ENCODE measurements at places on chromosomes 4 and X.

DNA sequence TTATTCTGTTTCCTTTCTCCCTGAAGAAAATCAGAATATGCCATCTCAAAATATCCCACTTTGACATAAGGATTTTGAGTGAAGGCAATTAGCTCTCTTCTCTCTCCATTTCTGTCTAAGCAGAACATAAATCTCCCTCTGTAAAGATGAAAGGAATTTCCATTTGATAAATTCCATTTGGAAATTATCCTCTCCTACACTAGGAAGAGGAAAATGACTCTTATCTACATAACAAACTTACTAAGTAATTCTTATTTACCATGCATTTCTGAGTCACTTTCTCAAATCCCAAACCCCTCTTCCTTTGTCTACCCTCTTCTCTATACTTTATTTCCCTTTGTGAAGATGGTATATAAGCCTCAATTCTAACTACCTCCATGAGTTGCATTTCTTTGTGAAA, 11.4 kb downstream of the TBCK start:
- DNase-seq, result no peak

GRCh38 chr4:21879187-21879586, 69.4 kb downstream of the KCNIP4 start:
- DNase-seq, result no peak

- no peak for DNase-seq
Observed at GRCh38 chr4:54971474-54971950, 153.9 kb downstream of the KDR start.

DNA sequence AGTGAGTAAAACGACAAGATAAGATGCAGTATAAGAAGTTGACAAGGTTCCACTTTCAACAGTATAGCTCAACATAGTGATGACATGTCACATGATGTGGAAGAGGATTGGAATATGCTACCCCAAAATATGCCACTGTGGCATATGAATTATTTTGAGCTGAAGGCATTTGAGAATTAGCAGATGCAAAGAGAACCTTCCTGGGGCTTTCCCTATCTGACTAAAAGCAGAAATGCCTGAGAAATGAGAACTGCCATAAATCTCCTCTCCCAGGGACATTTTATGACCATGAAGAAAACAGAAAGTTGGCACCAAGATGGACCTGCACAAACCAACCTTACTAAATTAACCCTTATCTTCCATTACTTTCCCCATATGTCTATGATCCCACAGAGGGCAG, 24.8 kb downstream of the CDKN2AIP start:
- no peak for DNase-seq

GRCh38 chr4:159229164-159229563, 126.3 kb downstream of the RAPGEF2 start:
- no peak for DNase-seq

DNA sequence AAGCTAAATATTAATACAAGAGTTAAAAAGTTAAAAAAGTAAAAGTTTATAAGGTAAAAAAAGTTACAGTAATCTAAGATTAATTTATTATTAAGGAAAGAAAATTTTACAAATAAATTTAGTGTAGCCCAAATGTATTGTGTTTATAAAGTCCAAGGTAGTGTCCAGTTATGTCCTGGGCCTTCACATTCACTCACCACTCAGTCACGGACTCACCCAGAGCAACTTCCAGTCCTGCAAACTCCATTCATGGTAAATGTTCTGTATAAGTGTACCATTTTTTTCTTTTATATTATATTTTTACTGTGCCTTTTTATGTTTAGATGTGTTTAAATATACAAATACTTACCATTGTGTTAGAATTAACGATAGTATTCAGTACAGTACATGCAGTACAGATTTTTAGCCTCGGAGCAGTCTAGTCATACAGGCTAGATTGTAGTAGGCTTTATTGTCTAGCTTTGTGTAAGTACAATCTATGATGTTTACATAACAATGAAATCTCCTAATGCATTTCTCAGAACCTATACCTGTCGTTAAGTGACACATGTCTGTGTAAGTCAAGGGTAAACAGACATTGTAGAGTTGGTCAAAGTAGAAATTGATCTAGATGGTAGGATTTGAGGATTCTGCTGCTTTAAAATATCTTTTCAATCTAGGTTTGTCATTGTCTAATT, 197.7 kb downstream of the GC start:
- no peak for DNase-seq

- no peak for DNase-seq
Observed at GRCh38 chr4:99645638-99646037, 12.0 kb downstream of the C4orf54 start.

DNA sequence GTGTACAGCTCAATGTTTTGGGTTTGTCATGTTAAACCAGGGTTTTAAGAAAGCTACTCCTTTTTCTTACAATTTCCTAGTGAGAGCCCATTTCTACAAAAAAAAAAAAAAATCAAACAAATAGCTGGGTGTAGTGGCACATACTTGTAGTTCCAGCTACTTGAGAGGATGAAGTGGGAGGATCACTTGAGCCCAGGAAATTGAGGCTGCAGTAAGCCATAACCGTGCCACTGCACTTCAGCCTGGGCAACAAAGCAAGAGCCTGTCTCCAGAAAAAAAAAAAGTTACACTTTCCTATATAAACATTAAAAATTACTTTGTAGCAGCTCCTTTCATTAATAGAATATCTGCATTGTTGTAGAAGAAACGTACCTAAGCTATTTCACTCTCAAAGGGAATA, 166.7 kb downstream of the HS6ST2 start:
- DNase-seq, result no peak

GRCh38 chr4:82798168-82799005, at the start of gene SCD5:
SCD5 (minus strand) TSS chr4:82798796; CDS start chr4:82798537, 259 bp downstream.
- DNase-seq, result peak; percentile 85

DNA sequence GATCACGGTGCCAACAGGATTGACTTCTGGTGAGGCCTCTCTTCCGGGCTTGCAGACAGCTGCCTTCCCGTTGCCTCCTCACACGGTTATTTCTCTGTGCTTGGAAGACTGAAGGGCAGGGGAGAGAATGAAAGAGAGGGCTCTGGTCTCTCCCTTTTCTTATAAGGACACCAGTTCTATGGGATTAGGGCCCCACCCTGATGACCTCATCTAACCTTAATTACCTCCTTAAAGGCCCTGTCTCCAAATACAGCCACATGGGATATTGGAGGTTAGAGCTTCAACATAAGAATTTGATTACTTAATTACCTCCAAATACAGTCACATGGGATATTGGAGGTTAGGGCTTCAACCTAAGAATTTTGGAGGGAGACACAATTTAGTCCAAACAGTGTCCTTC, 46.5 kb downstream of the EVC start:
- DNase-seq, result no peak

DNA sequence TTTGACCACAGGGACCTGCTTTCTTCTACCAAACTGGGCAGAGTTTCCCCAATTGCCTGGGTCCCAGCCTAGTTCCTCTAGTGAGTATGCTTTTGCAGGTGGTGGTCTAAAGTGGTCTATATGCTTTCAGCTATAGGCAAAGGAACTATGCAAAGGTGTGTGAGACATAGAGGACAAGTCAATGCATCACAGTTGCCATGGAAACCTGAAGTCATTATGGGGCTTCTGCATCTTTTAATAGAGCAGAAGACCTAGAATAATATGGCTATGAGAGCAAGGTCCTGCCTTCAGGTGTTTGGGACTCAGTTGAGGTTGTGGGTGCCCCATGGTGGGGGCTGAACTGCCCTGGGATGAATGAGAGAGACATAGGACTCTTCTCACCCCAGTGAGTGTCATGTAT, 92.1 kb upstream of the RAB40AL start:
- no peak for DNase-seq

DNA sequence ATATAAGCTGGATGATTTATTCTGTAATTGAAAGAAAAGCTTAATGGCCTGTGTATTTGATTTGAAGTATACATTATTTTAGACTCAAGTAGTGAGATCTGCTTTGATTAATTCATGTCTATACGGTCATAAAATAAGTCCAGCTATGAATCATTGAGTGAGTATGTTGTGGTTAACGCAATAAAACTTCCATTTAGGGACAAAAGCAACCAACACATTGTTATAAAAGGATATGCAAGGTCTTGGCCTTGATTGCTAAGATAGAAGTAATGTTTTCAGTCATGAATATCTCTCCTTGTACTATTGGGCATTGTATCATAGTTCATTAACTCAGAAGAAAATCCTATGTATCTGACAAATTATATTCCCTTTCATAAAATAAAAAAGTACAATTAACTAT, 162.1 kb downstream of the EPHA5 start:
- DNase-seq, result no peak

- DNase-seq, result no peak
Observed at GRCh38 chrX:111411983-111412382, at the start of gene DCX. DCX (minus strand) TSS chrX:111412192; CDS start chrX:111410398, 1,794 bp downstream.

- no peak for DNase-seq
Observed at GRCh38 chr4:63349674-63350025, 1059.6 kb downstream of the TECRL start.

DNA sequence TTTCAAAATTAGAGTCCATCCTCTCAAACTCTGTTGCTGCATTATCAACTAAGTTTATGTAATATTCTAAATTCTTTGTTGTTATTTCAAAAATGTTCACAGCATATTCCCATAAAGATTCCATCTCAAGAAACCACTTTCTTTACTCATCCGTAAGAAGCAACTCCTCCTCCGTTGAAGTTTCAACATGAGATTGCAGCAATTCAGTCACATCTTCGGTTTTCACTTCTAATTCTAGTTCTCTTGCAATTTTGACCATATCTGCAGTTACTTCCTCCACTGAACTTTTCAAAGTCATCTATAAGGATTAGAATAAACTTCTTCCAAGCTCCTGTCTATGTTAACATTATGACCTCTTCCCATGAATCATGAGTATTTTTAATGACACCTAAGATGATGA, 216.6 kb upstream of the SLC7A11 start:
- DNase-seq, result no peak

DNA sequence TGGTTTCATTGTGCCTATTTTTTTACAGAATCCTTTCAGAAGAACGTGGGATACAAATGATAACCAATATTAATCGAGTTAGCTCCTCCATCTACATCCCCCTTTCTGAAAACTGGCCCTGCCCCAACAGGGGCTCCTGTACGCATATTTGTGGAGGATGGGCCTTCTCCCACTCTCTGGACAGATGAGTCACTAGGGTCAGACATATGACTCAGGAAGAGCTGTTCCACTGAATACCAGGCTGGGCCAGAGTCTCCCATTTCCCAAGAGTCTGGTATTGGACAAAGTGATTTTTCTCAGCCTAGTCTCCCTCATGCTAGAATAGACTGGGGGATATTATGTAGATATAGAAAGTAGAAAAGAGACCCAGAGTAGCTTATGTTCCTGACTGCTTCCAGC, 142.4 kb downstream of the TSPAN5 start:
- no peak for DNase-seq

DNA sequence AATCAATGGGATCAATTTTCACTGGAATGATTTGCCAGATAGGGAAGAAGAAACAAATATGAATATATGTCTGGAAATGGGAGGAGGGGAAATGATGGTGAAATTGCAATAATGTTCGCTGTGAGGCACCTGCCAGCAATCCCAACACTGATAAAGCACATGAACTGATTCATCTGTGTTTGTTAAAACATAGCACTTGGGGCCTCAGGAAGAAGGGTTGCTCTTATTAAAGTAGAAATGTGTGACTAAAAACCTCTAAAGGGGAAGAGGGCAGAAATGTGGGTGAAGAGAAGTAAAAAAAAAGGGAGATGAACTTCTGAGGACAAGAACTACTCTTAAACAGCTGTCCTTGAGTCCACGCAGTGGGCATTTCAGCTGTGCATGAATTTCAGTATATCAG, 101.4 kb downstream of the C4orf51 start:
- DNase-seq, result no peak

DNA sequence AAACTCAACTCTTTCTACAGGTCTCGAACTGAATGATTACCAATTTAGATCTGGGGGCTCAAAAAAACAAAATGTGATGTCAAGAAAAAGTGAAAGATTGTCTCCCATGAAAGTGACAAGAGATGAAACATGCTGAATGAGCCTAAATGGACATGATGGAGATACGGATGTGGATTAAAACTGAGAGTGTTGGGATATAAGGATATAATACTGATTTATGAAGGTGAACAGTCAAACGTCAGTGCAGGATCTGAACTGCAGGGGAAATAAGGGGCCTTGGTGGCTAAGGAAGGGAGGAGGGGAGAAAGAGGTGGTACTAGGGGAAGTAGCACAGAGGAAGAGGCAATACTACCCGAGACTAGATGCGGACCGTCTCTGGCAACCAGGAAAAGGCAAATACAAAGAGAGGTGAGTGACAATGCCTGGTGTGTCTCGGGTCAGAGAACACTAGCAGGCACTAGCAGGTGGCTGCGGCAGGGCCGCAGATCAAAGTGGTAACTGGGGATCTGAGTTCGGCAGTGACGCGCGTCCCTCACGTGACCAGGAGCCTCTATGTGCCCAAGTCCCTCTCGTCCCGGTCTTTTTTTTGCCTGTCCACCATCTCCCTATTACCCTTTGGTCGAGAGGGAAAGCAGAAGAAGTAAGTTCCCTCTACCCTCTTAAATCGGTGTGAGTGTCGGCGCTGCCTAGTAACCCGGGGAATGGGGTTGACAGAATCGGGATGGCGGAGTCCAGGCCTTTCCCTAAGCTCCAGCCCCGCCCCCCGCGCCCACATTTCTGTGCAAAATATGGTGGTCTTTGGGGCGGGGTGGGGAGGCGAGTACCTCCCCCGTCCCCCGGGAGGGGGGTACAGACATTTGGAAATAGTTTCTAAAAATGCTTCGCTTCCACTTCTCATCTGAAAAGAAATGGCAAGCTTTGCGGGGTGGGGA, at the start of gene TCEAL1:
Gene TCEAL1 (plus strand): TSS at position 590 of the 932 bp plus-strand sequence. CDS start 942 bp downstream, outside the sequence.
- peak; percentile 68 for DNase-seq

- no peak for DNase-seq
Observed at GRCh38 chrX:120763269-120763668, 112.4 kb downstream of the CT47B1 start.

- DNase-seq, result no peak
Observed at GRCh38 chr4:74555843-74556242, 110.9 kb downstream of the AREG start.

GRCh38 chr4:55509266-55509665, 37.4 kb downstream of the CLOCK start:
- no peak for DNase-seq

GRCh38 chr4:56197387-56197786, 189.9 kb downstream of the AASDH start:
- DNase-seq, result no peak

DNA sequence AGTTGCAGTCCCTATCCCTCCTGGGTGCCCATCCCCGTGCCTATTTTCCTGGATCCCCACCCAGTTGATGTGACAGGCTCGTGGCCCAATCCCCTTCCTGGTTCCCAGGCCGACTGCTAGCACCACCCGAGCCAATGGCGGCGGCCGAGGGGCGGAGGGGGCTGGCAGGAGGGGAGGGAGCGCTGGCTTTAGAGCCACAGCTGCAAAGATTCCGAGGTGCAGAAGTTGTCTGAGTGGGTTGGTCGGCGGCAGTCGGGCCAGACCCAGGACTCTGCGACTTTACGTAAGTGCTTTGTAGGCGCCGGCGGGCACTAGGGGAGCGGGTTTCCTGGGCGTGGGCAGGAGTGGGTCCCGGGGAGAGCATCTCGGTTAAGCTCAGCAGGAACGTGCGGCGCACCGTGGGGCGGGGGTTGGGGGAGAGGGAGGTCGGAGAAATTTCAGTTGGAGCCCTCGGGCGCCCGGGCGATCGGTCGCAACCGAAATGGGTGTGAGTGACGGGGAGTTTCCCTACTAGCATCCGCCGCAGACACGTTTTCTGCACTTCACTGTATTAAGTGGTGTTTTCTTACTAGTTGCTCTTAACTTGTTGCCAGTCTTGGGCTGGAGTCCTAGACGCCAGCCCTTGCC, at the start of gene PLS3:
Gene PLS3 (plus strand): TSS at position 197 of the 627 bp plus-strand sequence. CDS start 49,077 bp downstream, outside the sequence.
- peak; percentile 86 for DNase-seq

Measured in left lung (tissue), 14 donors.